ENCODE measurements at places on chromosomes 7 and 10.

GRCh38 chr10:34854147-34854601 is 39.1 kb upstream of the PARD3 start:
- no peak for DNase-seq

GRCh38 chr7:56083150-56083785 is 9.5 kb downstream of the PHKG1 start:
- no peak for DNase-seq

- DNase-seq = no peak
Measured at GRCh38 chr7:25844102-25844870, 307.7 kb upstream of the NFE2L3 start.

- DNase-seq = no peak
Measured at GRCh38 chr7:70733090-70733489, 398.9 kb upstream of the GALNT17 start.

Measured in NCI-H526 (cell line).